ENCODE measurements at places on chromosomes 16 and 17. TPM values are rescaled to one million over a fixed set of nuclear protein-coding genes. Genes with fewer than 3 reads are reported as not detected.

- DNase-seq: no peak
Measured at GRCh38 chr16:29858149-29858849, 4.7 kb downstream of the CDIPT start.

DNA sequence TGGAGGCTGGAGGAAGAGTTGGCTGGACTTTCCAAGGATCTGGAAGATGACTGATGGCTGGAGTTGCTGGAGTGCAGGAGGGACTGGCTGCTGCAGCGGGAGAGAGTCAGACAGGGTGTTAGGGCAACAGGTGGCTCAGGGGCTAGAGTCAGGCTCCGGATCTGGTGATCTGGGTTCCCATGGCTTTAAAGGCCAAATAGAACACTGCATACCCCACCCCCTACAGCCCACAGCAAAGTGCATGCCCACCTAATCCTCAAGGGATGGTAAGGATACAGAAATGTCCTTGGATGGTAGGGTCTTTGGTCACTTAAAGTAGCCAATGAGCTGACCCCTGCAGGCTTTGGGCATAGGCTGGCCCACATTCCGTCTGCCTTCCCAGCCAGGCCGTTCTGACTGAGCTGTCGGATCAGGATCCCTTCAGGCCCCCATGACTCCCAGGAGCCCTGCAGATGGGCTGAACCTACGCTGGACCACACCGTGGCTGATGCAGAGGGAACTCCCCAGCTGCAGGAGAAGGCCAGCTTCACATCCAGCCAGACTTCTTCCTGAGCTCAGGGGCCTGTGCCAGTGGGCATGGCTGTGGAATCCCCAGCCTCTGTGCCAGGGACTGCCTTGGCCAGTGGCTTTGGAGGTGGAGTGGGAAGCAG lies 13.9 kb downstream of the TNS4 start:
- DNase-seq: no peak

Gene METRNL
- total RNA-seq: 84.4 TPM

DNA sequence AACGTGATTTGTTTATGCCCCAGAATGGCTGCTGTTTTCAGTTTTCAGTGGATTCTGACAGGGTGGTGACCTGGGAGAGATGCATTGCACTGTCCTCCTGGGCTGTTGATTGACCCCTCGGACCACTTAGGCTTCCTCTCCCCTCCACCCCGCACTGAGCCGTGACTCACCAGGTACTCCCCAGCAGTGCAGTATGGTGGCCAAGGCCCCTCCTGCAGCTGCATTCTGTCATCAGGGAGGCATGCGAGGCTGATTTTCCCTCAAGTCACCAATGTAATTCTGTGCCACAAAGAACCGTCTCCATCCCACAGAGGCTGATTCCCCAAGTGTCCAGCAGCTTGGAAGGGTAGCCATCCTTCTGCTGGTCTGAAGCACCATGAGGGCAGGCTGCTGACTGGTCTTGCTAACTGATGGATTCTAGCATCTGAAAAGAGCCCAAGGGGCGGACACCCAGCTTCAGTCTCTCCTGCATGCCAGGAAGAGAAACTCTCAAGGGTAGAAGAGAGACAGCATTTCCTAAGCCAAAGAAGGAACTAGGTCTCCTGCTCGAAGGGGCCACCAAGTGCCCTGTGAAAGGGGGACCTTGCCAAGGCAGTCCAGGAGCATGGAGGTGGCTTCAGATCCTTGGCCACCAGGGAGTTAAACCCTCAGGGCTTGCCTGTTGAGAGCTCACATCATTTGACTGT lies 148.1 kb downstream of the SOCS1 start:
- DNase-seq: no peak

DNA sequence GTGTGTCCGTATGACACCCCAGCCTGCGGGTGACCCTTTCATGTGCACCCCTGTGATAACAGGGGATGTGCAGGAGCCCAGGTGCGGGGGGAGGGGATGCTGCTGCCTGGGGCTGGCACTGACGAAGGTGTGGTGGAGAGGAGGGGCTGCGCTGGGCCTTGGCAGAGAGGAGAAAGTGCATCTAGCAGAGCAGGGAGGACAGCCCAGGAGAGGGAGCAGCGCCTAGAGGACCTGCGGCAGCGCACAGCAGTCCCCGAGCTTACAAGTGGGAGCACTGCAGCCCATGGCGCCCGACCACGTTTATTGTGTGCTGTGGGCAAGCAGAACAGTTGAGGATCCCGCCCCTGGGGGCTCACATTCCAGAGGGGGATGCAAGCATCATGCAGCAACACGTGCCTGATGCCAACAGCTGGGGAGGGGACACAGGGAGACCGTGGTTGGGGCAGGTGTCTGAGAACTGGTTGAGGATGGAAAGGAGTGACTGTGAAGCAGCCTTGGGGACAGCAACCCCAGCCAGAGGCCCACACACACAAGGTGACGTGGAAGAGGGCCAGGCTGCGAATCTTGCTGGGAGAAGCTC lies 10.9 kb upstream of the SLC7A5 start:
- no peak for DNase-seq

Gene SCN4A
- 0.41 TPM for total RNA-seq

DNA sequence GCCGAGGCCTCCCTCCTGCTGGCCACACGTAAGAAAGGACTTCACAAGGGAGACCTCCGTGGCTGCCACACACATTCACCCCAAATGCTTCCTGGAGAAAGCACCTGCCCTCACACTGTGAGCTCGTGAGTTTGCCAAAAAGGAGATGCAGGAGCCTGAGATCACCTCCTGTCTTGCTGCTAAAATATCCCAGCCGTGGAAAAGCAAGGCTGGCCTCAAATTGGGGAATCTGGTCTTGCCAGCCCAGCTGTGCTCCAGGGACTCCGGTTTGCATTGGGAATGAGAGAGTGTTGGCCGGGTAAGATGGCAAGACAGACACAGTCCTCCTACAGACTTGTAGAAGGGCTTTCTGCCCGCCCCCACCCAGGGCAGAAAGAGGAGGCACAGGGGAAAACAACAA lies 13.8 kb downstream of the RBFOX3 start:
- no peak for DNase-seq

DNA sequence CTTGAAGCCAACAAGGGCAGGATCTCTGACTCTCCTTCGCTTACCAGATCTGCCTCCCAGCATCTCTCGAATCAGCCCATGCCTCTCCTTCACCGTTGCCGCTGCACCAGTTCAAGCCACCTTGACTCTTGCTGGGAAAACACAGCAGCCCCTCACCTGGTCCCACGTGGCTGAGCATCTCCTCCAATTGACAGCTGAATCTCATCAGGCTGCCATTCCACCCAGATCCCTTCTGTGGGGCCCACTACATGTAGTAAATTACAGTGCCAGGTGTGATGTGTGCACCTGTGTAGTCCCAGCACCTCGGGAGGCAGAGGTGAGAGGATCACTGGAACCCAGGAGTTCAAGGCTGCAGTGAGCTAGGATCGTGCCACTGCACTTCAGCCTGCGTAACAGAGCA lies 37.8 kb upstream of the C16orf78 start:
- DNase-seq: no peak

DNA sequence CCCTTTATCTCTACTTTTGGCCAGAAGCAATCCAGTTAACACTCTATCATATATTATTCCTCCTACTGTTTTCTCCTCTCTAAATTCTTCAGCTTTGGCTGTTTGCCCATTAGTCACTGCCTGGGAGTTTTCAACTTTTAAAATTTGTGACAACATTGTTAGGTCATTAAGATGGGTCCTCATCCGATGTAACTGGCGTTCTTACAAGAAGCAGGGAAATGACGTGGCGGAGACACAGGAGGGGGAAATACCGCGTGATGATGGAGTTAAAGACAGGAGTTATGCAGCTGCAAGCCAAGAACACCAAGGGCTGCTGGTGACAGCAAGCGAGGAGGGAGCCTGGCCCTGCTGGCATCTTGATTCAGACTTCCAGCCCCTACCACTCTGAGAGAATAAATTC lies 34.8 kb upstream of the CPHXL start:
- DNase-seq: no peak

GRCh38 chr16:88651989-88652761 lies 1.3 kb upstream of the CYBA start:
- DNase-seq: no peak

DNA sequence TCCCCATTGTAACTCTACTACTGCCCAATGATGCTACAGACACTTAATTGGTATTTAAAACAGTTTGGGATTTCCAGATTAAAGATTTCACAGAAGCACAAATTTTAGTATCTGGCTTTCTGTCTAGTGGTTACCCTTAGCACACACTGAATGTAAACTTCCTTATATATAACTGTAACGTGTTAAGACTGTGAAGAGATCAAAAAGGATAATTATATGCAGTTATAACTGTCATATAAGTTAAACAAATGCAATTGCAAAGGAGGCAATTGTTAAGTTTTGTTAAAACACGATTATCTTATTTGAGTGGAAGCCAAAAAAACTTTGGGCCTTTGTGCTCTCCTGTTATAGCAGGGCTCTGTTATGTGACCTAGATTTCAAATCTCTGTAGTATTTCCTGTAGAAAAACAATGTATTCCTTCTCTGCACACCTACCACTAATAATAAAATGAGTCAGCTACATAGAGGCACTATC lies 147.9 kb downstream of the STXBP4 start:
- no peak for DNase-seq

DNA sequence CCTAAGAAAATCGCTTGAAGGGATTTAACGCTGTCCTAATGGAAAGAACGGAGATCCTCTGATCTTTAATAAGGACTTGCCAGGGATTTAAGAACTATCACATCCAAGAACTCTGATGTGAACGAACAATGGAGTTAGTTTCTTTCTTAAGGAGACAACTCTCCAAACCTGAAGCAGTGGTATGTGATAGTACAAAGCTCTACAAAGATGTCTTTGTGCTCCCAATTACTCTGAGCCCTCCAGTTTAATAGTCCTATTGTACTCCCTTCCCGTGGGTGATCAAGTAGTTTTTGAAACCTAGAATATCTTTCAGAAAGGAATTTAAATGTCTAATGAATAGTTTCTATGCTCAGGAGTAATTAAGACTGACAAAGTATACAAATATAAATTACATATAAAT lies 123.8 kb downstream of the FTO start:
- no peak for DNase-seq

GRCh38 chr17:64780096-64781013 lies 118.2 kb upstream of the SMURF2 start:
- peak; percentile 66 for DNase-seq

GRCh38 chr17:76524598-76525512 lies 12.7 kb downstream of the CYGB start:
- DNase-seq: peak; percentile 84

- peak; percentile 62 for DNase-seq
Measured at GRCh38 chr17:2067608-2068024, 12.7 kb downstream of the HIC1 start.

- no peak for DNase-seq
Measured at GRCh38 chr17:74198694-74199093, 4.8 kb upstream of the RPL38 start.

GRCh38 chr16:12513076-12513790 lies 290.5 kb downstream of the CPPED1 start:
- DNase-seq: no peak

GRCh38 chr16:30985401-30986128 lies 558 bp downstream of the HSD3B7 start:
- no peak for DNase-seq

Data from left cardiac atrium (tissue), 4 donors.